ENCODE measurements at places on chromosomes 6 and 20.

GRCh38 chr6:168320634-168321033 is 1.1 kb upstream of the DACT2 start:
- DNase-seq, result no peak

GRCh38 chr20:44291754-44292153 is 19.2 kb downstream of the FITM2 start:
- no peak for DNase-seq

GRCh38 chr20:51360451-51361201 is 181.9 kb downstream of the NFATC2 start:
- no peak for DNase-seq

- DNase-seq, result no peak
These were observed 57.6 kb downstream of the PLCB4 start for GRCh38 chr20:9126527-9126926.

DNA sequence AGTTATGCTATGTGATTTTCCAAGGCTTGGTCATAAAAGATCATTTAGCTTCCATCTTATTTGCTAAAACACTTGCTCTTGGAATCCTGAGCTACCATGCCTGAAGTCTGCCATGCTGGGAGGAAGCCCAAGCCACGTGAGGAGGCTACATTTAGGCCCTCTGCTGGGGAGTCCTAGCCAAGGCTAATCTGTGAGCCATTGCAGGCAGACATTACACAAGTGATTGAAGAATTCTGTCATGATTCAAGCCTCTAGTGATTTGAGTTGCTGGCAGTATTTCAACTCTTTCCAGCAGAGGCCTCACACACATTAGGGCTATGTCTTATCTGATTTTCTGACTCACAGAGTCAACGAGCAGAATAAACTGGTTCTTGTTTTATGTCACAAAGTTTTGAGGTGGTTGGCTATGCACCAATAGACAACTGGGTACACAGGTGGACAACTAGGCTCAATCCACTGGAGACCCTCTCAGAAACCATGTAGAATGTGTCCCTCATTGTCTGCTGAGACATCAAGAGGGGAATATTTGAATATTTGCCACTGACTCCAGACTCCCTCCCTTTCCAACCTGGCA is 227.2 kb upstream of the SULF2 start:
- no peak for DNase-seq

- no peak for DNase-seq
These were observed 65.3 kb upstream of the VGLL2 start for GRCh38 chr6:117200067-117200466.

- no peak for DNase-seq
These were observed 469.1 kb upstream of the IRAK1BP1 start for GRCh38 chr6:78398292-78398691.

GRCh38 chr6:3009930-3010329 is 10.2 kb downstream of the NQO2 start:
- DNase-seq, result no peak

DNA sequence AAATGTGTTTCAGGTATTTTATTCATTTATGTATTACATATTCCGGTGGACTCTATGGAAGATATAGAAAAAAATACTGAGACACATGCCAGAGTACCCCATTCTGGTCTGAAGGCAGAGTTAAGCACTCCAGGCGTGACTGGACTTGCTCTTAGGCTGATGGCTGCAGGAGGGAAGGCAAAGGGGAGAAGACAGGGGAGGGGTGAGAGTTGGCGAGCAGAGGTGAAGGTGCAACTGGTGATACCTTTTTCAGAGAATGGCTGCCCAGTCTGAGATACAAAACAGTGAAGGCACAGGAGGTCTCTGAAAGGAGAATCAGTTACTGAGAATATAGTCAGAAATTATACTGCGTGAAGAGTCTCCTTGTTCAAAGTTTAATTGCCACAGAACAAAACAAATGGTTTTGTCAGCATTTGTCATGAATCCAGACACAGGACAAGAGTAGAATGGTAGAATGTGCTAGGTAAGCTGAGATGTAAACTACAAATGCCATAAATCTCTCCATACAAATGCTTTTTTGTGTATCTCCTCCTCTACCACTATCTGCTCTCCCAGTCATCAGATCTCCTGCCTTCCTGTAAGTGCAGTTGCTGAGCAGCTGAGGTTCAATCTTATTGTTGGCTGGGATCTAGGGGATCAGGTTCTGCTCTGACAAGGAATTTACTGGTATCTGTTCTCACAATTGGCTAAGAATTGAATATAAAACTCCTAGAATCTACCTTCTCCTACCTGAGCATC is 104.2 kb upstream of the DST start:
- DNase-seq, result no peak

DNA sequence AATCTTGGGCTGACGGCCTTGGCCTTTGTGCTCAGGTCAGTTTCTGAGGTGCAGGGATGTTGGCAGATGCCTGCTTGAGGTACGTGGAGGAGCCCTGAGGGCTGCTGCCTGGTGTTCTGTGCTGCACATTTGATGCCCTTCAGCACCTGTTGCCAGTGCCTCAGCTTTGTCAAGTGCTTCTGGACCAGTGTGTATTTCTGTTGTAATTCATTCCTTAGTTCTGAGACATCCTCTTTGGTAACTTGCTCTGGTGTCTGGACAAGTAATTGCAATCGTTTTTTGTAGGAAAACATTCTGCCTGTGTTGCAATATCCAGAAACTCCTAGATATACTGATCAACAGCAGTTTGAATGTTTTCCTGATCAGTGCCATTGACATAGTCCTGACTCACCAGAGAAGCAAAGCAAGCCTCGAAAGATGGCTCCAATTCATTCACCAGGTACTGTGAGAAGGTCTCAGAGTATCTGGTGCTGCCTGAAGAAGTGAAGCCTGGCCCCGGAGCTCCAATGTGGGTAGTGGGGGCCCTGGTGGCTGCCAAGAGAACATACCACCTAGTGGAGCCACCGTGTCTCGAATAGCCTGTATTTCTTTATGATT is 26.7 kb downstream of the ZNF337 start:
- DNase-seq, result no peak

DNA sequence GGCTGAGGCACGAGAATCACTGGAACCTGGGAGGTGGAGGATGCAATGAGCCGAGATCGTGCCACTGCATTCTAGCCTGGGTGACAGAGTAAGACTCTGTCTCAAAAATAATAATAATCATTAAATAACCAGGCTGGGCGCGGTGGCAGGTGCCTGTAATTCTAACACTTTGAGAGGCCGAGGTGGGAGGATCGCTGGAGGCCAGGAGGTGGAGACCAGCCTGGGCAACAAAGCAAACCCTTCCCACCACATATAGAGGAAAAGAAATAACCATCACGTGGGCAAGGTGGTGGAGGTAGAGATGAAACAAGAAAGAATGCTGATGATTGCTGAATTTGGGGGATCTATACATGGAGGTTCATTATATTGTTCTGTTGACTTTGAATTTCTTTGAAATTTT is 63.4 kb upstream of the PIM1 start:
- no peak for DNase-seq

- DNase-seq, result no peak
These were observed 33.0 kb upstream of the PTCHD4 start for GRCh38 chr6:48144021-48144420.

DNA sequence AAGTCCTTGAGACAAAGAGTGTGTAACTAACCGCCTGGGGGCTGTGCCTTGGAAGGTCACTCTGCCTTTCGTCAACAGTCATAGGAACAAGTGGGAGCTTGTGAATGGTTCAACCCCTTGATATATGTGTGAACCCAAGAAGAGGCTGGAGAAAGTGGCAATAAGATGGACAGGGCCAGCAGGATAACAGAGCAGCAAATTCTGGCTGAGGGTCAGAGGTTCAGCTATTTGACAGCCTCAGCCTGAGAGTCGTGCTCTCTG is 54.9 kb downstream of the CPNE5 start:
- DNase-seq, result no peak

- DNase-seq, result no peak
These were observed 88.8 kb downstream of the PRSS35 start for GRCh38 chr6:83601119-83601518.

DNA sequence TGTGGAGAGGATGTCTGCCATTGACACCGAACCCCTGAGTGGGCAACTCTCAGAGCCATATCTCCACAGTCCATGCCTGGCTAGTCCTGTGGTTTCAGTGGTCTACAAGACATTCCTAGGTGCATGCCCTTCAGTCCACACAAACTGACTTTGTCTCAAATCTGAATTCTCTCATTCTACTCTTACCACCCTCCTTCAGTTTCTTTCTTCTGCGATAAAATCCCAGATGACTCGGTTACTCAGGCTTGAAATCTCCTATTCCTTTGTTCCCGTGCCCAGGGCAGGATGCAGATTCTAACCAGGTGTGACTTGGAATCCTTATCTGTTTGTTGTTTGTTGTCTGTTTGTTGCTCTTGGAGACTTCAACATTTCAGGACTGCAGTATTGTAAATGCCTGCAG is 9.3 kb downstream of the CDS2 start:
- DNase-seq, result no peak

DNA sequence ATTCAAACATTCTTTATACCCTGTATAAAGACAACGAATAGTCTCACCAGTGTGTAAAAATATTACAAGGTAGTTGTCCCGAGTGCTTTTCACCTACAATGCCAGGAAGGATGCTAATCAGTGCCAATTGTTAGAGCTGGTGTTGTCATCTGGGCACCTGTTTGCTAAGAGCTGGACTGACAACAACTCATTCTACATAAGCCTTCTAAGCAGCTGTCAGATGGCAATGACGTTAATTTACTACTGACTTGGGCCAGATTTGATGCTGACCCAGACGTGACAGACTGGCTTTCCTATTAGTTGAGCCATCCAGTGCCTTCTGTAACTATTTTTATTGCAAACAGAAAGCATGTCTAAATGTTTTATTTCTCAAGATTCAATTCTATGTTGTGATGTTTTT is 355.2 kb downstream of the ADGRB3 start:
- no peak for DNase-seq

DNA sequence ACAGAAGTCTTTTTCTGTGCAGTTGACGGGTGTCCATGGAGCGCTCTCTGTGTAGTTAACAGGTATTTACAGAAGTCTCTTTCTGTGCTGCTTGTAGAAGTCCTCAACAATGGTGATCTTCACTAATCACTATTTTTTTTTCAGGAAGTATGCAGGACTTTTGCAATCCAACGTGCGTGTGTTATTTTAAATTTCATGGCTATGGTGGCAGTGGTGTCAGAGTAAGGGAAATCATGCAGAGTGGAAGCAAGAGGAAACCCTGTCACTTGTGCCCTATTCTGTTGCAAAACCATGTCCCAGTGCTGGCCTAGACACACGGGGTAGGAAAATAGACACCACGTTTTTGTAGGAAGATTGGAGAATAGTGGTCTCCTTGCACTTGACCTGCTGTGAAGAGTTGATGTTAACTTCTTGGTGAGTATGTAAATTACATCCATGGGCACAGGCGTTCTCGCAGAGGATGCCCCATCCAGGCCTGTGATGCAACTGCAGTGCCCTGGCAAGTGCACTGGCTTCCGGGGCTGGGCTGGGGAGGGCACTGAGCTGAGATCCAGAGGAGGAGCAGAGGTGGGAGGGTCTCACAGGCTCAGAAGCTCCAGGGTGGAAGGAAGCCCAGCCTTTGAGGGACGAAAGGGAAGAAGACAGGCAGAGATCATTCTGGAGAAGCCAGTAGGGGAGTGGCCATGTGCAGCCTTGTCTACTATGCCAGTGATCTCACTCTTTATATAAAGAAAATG is 146.5 kb downstream of the SYCP2 start:
- DNase-seq, result no peak

DNA sequence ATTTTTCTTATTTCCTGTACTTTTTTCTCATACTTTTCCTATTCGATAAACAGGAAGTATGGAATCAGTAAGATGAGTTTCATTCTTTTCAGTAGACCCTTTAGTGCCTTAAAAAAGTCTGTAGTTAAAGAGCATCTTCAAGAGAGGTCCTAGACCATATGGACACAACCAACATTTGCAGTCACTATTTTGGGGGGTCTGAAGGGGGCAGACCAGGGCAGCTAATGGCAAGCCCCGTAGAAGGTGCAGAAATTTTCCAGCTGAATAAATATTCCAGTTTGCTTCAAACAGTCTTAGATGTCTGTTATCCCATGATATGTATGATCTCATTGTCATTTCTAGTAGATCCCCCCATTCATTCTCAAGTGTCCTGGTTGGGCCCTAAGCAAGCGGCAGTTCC is 52.8 kb downstream of the MAP3K5 start:
- no peak for DNase-seq

DNA sequence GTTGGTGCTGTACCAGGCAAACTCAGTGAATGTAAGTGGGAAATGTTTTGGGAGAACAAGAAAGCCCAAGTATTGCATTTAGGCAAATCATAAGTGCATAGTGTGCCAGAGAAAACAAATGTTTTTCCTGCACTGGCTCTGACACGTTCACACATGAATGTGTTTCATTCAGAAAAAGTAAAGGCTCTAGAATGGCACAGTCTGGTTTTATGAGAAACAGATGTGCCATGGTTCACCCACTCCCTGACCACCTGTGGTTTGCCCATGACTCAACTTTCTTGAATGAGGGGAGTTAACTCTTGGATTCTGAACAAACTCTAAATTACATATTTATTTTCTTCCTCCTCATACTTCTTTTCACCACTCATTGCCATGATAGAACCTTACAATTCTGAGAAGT is 126.9 kb downstream of the KCNQ5 start:
- DNase-seq, result no peak

GRCh38 chr6:81875782-81876293 is 123.4 kb upstream of the TENT5A start:
- DNase-seq, result no peak

DNA sequence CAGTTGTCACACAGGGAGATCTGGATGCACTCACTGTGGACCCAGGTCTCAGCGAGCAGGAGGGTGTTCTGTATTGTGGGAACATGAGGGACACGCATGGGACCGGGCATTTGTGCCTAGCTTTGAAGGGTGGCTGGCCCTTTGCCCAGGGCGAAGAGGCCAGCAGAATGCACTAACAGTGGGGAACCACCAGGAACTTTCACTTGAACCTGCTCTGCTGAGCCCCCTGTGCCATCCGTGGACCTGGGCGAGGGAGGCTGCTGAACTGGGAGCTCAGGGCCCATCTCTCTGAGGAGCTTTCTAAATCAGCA is 1.2 kb upstream of the ULBP2 start:
- DNase-seq, result no peak

DNA sequence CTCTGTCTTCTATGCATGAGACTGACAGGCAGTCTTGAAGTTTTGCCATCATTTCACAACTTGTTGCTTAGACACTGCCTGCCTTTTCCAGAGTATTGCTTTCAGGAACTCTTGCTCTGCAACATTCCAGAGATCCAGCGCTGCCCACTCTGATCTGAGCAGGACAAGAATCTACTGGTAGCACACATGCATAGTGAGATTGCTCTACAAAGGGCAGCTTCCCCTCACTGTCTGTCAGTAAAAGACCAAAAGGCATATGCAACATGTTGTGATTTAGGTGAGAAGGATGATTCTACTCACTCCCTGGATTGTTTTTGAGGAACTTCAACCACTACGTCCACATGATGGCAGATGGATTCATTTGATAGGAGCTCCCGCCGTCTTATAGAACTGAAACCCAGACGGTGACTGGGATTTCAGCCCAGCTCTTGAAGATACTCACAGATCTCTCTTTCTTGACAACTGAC is 259.1 kb downstream of the ARID1B start:
- DNase-seq, result peak; percentile 44

GRCh38 chr20:54545676-54546358 is 70.4 kb downstream of the DOK5 start:
- DNase-seq, result no peak

- no peak for DNase-seq
These were observed 188.9 kb downstream of the QKI start for GRCh38 chr6:163603395-163603794.

- no peak for DNase-seq
These were observed 27.4 kb upstream of the LCA5 start for GRCh38 chr6:79564636-79565035.
